ENCODE measurements at places on chromosomes 7 and 10.

GRCh38 chr10:34520084-34520483 is 295.0 kb downstream of the PARD3 start:
- DNase-seq, result no peak

- no peak for DNase-seq
These were observed 50.1 kb downstream of the HSPA12A start for GRCh38 chr10:116692225-116692624.

DNA sequence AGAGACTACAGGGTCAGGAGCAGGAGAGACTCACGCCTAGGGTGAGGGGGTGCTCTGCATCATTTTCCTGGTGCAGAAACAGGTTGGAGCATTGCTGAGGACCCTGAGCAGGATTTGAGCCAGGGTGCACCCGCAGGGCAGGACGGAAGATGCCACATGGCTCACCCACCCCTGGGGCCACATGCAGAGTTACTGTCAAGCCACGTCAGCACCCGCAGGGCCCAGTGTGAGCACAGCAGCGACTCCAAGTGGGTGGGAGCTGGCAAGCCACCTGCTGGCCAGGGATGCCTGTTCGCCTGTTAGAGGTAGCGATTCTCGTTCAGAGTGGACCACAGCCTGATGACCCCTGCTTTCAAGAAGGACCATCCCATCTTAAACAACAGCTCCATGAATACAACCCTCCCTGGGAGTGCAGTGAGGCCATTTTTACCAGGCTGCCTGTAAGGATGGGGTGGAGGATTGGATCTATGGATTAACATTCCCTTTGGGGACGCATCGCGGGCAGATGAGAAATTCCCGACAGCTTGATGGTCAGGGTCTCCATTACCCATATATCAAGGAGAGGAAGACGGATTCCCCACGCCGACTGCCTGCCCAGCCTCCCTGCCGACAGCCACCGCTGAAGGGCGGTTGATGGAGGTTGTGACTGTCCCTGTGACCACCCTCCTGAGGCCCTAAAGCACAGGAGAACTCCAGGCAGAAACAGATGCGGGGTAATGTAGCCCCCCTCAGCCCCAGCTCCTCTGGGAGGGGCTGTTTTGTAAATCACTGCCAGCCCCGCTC is 101.1 kb upstream of the RET start:
- no peak for DNase-seq

GRCh38 chr10:33189808-33190207 is 144.7 kb downstream of the NRP1 start:
- no peak for DNase-seq

DNA sequence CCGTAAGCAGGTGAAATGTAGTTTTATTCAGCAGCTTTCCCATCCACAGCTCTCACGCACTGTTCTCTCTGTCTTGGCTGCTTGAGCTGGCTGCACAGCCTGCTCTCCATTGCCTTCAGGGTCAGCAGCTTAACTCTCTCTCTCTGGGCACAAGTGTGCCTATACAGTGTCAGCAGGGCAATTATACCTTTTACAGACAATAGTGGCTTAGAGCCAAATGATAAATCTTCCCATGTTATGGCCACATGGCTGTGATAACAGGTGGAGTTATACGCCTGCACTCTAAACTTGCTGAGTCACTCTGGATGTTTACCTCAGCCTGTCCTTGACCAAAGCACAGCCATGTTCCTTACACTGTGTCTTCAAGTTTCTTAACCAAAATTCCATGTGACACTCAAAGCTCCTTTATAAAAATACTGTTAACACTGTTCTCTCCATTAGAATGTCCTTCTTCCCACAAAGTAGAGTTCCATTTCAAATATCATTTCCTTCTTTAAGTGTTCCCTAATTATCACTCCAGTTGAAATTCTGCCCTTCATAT is 6.1 kb downstream of the RNF133 start:
- no peak for DNase-seq

- DNase-seq, result no peak
These were observed 20.4 kb upstream of the C10orf71 start for GRCh38 chr10:49278497-49278981.

DNA sequence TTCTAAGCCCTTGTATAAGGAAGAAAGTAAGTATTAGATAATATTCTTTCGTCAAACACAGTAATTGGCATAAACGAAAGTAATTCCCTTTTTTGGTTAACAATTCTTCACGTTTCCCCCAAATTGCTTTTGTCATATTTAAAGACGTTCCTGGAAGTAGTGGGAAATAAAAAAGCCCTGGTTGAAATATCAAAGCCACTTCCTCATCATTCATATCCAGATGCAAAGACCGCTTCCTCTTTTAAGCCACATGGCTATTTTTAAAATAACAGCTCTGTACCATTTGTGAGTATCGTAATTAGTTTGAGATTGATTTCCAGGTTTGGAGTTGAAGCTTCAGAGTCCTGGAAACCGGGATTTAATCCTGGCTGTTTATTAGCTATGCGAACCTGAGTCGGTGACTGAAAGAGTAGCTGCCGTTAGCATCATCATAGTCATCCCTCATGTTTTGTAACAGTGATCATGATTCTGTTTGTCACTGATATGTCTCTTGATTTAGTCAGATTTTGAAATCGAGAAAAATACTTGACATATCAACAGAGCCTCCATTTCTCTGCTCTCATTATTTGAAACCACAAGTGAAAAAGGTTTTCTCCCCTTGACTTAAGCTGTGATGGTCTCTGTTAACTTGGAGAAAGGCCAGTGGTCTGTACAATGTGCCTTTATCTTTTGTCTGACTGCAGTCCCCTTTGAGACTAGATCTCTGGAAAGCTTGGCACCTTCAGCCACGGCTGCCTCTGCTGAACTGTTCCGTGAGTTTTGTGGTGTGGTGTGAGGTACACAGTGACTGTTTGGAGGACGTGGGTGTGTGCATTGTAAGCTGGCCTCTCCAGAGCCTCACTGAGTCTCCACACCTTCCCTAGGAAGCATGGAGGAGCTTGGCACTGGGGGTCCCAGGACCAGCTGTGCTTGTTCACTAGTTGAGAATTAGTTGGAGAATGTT is 18.1 kb downstream of the OPTN start:
- no peak for DNase-seq

- no peak for DNase-seq
These were observed 18.3 kb downstream of the ANKMY2 start for GRCh38 chr7:16627236-16627635.

GRCh38 chr7:9937944-9938631 is 1035.6 kb upstream of the PHF14 start:
- no peak for DNase-seq

- DNase-seq, result no peak
These were observed 859.6 kb upstream of the KCND2 start for GRCh38 chr7:119413314-119413805.

GRCh38 chr7:101903515-101903868 is 86.1 kb downstream of the CUX1 start:
- DNase-seq, result no peak

GRCh38 chr7:122556873-122557542 is 141.9 kb downstream of the RNF133 start:
- no peak for DNase-seq

DNA sequence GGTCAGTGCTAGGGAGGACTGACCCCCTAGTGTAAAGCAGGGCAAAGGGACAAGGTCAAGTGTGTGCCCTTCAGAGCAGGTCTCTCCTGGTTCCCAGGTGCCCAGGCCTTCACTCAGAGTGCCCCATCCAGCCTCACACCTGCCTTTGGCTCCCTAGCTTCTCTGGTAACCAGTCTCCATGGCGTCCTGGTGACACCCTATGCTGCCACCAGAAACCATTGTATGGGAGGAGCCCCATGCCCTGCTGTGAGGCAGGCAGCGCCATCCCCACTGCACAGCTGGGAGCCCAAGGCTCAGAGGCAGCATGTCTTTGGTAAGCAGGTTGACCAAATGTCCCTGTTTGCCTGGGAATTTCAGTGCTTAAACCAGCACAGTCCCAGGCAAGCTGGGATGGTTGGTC is 33.1 kb upstream of the HMX3 start:
- no peak for DNase-seq

DNA sequence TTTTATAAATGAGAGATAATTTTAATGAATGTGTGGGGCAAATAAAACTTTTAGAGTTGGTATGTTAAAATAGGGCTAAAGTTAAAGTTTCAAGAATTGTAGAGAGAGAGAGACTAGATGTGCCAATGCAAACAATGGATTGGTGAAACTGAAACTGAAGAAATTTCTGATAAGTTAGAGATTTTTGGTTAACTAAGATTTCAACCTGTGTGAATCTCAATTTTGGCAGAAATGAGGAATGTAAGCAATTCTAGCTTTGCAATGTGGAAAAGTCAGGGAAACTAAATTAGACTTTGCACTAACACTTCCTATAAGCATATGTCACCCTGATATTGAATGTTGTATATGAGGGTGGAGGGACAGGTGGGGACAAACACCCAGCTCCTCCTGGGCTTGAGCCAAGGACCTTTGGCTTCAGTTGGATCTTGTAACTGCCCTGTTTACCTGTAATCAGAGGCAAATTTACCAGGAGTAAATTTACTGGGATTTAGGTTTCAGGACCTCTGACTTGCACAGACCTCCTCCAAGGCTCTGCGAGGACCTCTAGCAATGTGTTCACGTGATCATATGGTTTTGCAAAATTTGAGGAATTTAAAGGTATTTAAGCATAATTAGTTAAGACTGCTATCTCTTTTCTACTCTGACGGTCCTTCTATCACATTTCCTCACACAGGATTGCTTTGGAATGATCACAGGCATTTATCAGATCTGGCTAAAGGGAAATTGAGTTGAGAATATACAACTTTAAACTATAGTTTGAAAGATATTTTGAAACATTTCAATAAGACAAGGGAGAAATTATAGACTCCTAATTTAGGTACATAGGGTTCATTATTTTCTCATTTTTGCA is 33.1 kb upstream of the RPA3 start:
- peak; percentile 29 for DNase-seq

DNA sequence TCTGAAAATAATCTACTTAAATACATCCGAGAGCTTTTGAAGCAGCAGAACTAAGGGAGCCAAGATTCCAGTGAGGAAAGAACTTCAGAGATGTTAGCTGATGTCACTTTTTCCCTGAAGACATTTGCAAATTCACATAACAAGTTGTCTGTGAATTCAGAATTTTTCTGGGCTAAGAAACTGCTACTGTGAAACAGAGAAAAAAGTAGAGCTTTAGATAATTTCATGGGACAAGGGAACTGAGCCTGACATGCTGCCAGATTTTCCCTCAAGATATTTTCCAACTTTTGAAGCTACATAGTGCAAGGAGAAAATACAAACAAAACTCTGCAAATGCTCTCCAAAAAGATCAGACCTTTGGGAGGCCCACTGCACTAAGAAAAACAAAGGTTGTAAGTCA is 484.2 kb downstream of the ANKRD7 start:
- DNase-seq, result no peak

GRCh38 chr10:49225218-49225876 is 37.2 kb upstream of the TMEM273 start:
- no peak for DNase-seq

GRCh38 chr10:28280652-28281051 is 22.2 kb downstream of the MPP7 start:
- DNase-seq, result no peak

- DNase-seq, result no peak
These were observed 258.2 kb upstream of the NPY start for GRCh38 chr7:24025765-24026164.

GRCh38 chr7:10104292-10104691 is 869.4 kb upstream of the PHF14 start:
- no peak for DNase-seq

GRCh38 chr10:21593986-21594385 is 60.0 kb downstream of the MLLT10 start:
- DNase-seq, result no peak

DNA sequence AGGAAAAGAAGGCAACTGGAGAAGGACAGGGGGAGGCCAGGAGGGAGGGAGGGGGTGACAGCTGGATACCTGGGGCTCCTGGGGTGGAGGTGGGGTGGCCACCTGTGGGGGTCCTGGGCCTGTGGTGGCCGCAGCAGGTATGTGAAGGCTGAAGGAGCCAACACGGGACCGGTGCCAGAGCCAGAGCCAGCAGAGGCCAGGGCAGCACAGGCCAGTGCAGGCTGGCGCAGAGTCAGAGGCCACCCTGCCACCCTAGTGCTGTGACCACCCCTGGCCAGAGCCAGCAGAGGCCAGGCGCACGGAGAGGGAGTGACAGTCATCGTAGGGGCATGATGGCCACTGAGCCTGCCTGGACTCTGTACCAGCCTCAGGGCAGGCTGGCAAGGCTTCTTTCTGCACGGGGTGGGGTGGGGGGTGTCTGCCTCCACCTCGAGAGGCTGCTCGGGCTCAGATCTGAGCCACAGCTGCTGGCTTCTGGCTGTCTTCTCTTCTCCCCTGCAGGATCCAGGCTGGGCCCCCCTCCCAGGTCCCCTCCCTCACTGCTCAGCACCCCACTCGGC is 28.8 kb downstream of the YKT6 start:
- DNase-seq, result no peak

DNA sequence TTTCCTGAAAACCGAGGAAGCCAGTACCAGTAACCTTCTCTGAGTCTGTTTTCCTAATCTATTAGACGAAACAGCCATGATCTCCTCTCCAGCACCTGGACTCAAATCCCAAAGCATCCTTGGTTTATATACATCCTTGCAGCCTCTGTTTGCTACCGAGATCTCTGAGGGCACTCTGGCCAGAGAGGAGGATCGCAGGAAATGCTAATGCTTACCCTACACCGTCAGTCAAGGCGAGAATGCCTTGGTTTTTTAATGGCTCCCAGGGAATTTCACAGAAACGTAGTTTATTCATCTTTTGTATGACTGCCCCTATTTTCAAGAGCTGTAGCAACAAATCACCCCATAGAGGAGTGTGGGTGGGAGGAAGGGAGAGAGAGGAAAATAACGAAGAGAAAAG is 91.5 kb upstream of the CALN1 start:
- DNase-seq, result no peak

DNA sequence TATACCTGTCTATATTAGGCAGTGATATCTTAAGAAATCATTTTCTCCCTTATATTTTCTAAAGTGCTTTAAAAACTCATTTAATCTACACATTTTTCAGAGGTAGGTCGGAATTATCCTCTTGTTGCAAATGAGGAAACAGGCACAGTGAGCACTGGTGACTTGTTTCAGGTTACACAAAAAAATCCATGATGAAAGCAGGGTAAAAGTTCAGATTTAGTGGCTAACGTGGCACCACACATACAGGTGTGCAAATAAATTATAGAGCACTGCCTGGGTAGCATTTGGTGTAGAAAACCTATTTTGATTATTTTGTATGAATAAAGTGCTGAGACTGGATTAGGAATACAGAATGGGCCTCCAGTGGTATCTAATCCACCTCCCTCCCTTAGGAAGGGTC is 26.6 kb downstream of the ARMC10 start:
- DNase-seq, result no peak

- no peak for DNase-seq
These were observed 207.3 kb upstream of the ADO start for GRCh38 chr10:62597226-62597625.

DNA sequence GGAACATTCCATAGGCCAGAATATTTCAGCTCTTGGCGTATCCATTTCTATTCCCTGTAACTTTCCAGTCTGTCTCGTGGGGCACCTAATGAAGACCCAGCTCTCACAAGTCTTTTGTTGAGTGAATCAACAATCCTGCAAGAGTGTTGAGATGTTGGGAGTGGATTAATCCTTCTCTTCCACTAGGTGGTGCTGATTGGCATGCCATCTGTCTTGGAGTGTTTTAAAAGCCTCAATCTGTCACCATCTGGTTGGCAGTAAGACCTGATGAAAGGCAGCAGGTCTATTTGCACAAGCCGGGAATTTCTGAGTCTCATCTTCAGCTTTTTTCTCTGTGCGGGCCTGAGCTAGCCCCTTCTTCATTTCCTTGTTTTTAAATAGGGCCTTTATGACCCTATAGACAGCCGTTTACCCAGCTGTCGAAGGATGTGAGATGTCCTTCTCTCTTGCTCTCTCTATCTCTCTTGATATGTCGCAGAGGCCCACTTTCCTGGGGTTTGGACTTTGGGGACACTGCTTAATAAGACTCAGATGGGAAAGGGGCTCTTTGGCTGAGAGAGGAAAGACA is 180.5 kb downstream of the ZNF365 start:
- DNase-seq, result peak; percentile 3
